ENCODE measurements at places on chromosomes 7 and 10.

DNA sequence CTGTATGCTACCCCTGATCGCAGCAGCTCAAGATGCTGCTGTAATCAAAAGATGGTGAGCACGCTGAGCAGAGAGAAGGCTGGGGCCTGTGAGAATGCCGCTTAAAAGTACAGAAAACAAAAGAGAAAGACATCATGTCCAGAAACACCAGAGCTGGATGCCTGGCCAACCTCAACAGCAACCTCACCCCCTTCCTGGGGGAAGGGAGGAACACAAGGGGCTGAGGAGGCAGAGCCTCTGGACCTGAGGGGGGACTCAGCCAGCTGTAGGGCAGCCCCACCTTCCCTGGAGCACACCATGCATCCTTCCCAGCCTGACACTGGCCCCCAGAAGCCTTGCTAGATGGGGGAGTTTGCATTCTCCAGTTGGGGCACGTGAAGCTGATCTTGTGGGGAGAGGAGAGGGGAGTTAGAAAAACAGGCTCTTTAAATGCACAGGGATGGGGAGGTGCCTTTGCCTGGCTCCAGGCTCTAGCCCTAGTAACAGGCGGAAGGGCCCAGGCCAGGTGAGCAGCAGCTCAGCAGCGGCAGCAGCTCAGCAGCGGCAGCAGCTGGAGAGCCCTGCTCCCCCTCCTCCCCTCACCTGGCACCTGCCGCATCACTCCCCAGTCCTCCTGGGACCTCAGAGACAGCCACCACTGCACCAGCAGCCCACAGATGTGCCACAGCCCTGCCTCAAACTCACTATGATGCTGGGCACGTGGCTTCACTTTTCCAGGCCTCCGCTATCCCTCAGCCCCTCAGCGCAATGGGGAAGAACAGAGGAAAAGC lies 156.3 kb downstream of the NEURL1 start:
- no peak for DNase-seq

- DNase-seq, result no peak
Measured at GRCh38 chr10:82768040-82768439, 893.0 kb downstream of the NRG3 start.

- DNase-seq, result peak; percentile 31
Measured at GRCh38 chr7:144027070-144027469, 21.7 kb upstream of the OR2A5 start.

- no peak for DNase-seq
Measured at GRCh38 chr10:17425584-17426262, 28.7 kb downstream of the ST8SIA6 start.

DNA sequence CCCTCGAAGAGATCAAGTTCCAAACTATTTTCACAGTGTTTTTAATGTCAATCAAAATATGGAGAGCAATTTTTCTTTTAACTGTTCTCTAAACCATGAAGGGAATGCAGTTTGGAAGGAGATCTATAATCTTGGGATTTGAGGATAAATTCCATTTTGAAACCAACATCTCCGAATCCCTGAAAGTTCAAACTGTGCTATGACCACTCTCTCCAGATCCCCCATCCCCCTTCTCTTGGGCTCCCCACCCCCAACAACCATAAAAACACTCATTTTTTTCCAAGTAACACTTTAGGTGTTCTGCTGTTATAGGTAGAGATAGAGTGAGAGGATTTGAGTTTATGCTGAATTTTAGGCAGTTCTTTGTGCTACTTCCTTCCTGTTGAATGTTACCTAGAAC lies 1.7 kb downstream of the CALD1 start:
- DNase-seq, result no peak

DNA sequence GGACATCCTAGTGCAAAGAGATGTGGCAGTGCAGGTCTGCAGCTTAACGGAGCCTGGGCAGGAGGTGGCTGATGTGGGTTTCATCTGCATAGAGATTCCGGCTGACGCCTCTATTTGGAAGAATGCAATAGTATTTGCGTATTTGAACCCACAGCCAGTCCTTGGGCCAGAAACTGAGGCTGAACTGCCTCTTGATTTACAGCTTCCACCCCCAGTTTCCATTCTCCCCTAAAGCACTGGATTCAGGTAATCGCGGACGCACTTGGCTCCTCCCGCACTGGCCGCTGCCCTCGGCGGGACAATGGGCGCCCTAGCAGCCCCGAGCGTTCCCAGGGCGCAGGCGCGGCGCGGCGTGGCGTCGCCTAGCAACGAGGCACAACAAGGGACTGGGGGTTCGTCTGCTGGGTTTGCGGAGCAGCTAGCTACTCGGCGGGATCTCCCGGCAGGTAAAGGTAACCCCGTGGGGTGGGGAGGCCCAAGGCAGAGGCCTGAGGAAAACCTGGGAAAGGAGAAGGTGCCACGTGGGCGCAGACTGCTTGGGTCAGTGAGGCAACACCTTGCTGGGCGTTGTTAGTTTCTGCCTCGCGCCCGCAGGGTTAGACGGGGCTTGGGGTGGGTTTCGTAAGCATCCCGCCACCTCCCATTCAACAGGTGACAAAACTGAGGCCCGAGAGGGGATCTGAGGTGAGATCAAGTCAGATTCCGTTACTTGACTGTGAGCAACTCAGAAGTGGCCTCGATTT lies at the start of gene ARMC3:
Gene ARMC3, plus strand, starts transcription at position 393 of the 743 bp plus-strand sequence. CDS start 3,944 bp downstream, outside the sequence.
- DNase-seq, result no peak

GRCh38 chr7:95373323-95373722 lies 22.9 kb downstream of the PON3 start:
- no peak for DNase-seq

GRCh38 chr10:48496105-48496830 lies 108.6 kb downstream of the ARHGAP22 start:
- DNase-seq, result no peak

DNA sequence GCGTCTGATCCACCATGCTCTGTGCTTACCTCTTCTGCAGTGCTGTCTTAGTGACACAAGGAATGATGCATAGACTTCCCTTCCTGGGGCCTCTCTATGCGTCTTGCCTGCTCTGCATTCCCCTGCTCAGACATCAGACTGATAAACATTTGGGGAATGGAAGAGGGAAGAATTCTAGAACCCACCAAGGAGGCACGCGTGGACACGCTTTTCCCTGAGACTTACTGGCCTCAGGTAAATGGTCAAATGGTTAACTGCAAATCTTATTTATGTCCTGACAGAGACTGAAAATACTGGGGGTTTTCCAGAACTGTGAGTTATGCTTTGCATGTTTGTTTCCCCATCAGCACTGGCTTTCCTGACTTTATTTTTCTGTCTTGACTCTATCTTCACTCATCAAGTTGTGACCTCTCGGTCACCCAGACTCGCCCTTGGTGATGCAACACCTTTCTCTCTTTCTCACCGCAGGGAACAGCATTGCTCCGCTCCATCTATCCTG lies 285.9 kb upstream of the FZD8 start:
- no peak for DNase-seq

- DNase-seq, result no peak
Measured at GRCh38 chr7:133822001-133822641, 305.0 kb upstream of the LRGUK start.

- DNase-seq, result no peak
Measured at GRCh38 chr10:25014579-25014978, 1.4 kb downstream of the ENKUR start.

DNA sequence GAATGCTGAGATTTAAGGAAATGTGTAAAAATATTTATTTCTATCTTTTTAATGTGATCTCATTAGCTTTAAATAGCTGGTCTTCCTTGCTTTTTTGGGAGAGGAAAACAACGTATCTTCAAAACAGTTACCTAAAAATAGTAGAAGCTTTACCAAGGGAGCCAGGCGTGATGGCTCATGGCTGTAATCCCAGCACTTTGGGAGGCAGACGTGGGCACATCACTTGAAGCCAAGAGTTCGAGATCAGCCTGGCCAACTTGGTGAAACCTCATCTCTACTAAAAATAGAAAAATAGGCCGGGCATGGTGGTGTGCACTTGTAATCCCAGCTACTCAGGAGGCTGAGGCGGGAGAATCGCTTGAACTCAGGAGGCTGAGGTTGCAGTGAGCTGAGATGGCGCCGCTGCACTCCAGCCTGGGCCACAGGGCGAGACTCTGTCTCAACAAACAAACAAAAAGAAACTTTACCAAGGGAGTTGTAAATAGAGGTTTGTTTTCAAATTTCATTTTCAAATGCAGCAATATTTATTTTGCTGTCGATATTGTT lies 48.4 kb upstream of the ITGB1 start:
- no peak for DNase-seq

DNA sequence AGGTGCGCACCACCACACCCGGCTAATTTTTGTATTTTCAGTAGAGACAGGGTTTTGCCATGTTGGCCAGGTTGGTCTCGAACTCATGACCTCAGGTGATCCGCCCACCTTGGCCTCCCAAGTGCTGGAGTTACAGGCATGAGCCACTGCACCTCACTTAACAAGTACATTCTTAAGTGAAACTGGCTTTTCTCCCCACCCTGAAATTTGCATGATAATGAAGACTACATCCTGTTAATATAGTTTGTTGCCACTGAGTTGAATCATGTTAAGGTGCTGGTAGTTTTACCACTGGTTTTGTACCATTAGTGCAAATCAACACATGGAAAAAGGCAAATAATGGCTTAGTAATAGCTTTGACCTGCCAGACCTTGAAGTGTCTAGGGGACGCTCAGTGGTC lies 62.2 kb downstream of the MPLKIP start:
- no peak for DNase-seq

DNA sequence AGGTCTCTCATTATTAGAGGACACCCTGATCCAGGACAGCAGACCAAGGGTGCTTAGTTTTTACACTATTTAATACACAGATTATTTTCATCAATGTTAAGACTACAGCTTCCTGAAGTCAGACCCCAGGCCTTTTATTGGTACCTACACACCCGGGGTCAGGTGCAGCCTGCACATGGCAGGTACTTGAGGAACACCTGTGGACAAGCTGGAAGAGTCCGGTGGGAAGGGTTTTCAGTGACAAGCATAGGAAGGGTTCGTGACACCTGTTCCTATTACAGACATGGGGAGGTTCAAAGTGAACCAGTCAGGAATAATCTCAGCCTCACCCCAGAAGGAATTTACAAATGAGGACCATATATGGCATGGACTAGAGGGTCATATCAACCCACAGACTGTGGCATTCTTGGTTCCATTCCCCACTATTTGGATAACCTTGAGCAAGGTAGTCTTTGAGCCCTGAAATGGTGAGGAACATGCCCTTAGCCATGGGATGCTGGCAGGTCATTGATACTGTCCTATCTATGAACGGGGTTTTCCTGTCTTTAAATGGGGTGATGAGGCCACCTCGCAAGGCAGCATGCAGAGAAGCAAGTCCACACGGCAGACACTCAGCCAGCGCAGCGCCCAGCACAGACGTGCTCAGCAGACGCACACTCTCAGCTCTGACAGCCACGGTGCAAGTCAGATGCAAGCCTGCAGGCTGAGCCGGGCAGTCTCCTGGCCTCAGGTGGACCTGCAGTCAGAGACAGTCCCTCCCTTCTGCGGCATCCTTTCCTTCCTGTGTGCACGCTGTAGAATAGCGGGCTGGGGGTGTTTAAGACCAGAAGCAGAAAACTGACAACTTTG lies 624.9 kb downstream of the PTPRN2 start:
- DNase-seq, result no peak

DNA sequence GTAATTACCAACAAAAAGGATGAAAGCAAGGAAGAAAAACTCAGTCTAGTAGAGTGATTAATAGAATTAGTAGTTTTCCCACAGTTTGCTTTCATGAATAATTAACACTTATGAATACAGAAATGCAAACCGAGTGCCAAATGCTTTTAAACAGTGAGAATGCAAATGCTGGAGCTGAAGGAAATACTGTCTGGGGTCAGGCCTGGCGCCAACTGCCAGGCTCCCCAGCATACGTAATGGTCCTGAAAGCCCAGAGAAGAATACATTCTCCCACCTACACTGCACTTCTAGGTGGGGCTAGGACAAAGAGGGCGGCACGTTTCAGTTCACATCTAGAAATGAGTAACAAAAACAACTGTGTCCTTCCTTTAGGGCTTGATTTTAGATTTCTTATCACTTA lies 30.0 kb downstream of the GLUD1 start:
- peak; percentile 16 for DNase-seq

DNA sequence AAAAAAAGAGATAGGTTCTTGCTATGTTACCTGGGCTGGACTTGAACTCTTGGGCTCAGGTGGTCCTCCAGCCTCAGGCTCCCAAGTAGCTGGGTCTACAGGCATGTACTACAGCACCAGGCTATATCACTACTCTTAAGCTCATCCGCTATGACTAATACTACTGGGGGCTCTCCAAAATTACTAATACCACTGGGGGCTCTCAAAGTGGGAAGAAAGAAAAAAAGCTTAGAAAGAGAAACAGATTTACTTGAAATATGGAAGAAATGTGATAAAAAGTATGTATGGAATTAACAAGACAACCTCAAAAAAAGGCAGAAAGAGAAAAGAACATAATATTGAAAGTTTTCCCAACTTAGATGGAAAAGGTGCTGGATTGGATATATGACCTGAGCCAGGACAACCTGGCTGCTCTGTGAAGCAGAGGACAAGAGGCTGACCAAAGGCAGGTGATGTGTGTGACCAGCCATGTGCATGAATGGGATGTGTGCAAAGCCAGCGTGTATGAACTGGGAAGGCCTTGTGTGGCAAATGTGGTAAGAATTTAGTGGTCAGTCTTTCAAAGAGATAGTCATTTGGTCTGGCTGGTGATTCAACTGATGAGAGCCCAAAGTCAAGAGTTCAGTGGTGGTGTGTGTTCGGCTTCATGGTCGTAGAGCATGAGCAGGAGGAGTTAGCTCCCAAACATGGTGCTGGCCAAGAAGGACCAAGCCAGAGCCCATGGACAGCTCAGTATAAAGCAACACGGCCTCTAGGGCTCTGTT lies 232.4 kb upstream of the KLF14 start:
- no peak for DNase-seq

GRCh38 chr10:29255104-29255503 lies 33.8 kb upstream of the LYZL1 start:
- DNase-seq, result no peak

DNA sequence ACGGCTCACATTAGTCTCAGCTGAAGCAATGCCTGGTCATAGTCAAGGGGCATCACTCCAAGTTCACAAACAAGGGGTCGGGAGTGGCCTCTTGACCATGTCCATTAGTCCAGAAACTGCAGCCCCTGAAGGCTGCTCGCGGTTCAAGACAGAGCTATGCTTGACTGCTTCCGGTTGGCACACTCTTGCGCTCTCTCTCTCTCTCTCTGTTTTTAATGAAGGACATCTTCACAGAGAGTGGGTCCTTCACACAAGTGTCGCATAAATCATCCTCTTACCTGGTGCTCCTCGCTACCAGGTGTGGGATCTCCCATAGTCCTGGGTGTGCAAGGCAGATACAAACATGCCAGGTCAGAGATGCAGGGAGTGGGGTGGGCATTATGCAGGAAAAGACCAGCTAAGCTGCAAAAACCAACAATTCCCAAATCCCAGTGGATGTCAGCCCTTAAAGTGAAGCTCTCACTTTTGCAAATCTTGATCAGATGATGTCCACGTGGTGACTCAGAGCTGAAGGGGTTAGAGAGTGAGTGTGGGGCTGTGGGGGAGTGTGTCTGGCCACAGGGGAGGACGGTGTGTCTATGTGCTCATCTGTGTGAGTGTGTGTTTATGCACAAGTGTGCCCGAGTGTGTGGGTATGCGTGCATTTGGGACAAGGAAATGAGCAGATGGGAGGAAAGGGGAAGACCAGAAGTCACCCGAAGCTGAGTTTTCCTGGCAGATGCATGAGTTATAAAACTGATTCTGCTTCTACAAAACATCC lies 83.7 kb upstream of the PPP2R2D start:
- no peak for DNase-seq

All from cerebellar cortex (tissue), 1 donor.